Chondrocyte (in vitro differentiated cells): ENCODE measurements at places on chromosomes 4 and X. TPM values are rescaled to one million over a fixed set of nuclear protein-coding genes. Genes with fewer than 3 reads are reported as not detected.
A peak's percentile ranks its signal among the peaks of the same experiment; 100 is the strongest.

Gene MAGEA1
- total RNA-seq, result not detected in 3 replicates

GRCh38 chr4:121217351-121217750 is 53.2 kb upstream of the TNIP3 start:
- no peaks in the 10 kb centered on the region for H3K36me3 ChIP-seq
- peaks cover 3% of the 10 kb centered on the region for H3K27me3 ChIP-seq
- H3K4me1 ChIP-seq, result peaks cover 10% of the 10 kb centered on the region
- H3K4me3 ChIP-seq, result no peak overlapping the region

DNA sequence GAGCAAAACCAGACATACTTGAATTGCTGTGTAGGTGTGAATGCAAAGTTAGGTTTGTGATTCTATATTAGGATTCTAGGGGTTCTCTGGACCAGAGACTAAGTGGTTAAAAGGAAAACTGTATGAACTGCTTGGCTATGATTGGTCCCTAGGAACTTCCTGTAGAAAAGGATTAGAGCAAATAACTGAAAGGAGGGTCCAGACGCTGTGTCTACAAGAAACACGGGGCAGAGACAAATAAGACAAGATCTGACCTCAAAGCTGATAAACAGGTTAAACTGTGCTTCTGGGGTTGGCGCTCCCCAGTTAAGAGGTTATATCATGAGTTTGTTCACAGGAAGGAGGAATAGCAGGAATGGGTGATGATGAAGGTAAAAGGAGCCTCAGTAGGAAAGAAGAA is 183.6 kb downstream of the MGST2 start:
- no peak overlapping the region for H3K27ac ChIP-seq
- H3K4me3 ChIP-seq, result no peak overlapping the region
- no peaks in the 10 kb centered on the region for H3K36me3 ChIP-seq
- no peak for DNase-seq

- H3K27ac ChIP-seq, result no peak overlapping the region
- H3K36me3 ChIP-seq, result no peaks in the 10 kb centered on the region
- H3K4me3 ChIP-seq, result no peak overlapping the region
Observed at GRCh38 chr4:98210281-98210680, 50.9 kb upstream of the RAP1GDS1 start.

DNA sequence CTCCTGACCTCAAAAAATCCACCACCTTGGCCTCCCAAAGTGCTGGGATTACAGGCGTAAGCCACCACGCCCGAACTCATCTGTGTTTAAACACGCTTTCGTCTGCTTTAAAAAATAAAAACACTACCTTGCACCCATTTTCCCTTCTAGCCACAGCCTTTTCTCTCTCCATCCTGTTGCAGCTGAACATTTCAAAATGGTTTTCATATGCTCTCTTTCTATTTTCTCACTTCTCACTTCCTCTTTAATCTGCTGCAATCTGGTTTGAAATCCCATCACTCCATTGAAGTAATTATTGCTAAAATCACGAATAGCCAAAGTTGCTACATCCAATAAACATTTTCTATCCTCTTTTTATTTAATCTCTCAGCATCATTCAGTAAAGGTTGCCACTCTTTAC is 70.0 kb downstream of the DCHS2 start:
- peaks cover 9% of the 10 kb centered on the region for H3K4me1 ChIP-seq
- no peak overlapping the region for H3K4me3 ChIP-seq
- H3K36me3 ChIP-seq, result no peaks in the 10 kb centered on the region

DNA sequence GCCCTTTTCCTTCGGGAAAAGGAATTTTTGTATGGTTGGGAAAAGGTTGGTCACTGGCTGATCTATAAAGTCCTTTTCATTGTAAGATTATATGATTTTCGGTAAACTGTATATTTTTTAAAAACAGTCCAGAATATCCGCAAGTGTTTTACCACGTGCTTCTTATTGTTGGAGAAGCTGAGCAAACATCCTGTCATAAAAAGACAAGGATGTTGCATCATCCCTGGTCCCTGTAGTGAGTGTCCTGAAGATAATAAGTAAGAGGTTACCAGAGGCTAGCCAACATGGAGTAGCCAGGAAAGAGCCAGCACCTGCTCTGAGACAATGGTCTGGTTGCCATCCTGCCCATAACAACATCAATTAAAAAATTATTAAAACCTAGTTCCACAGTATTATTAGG is 5.1 kb downstream of the CXCL9 start:
- H3K36me3 ChIP-seq, result peaks cover 2% of the 10 kb centered on the region
- H3K27me3 ChIP-seq, result peaks cover 23% of the 10 kb centered on the region
- DNase-seq, result no peak
- no peak overlapping the region for H3K27ac ChIP-seq
- H3K4me3 ChIP-seq, result no peak overlapping the region

DNA sequence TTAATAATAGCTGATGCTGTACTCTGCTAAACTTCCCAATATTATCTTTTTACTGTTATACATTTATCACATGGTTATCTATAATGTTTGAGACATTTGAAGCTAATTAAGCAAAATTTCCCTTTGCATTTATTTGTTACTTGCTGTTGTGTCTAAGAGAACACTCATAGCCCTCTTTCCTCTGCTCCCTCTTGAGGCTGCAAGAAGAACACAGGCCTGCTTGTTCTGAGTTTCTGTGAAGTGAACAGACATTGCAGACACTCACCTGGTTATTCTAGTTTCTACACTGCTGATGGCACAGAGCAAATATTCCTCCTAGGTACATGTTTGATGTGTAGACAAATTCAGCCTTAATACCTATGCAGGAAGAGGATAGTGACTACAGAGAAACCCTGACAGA is 367.8 kb downstream of the GASK1B start:
- no peak for DNase-seq
- peaks cover 18% of the 10 kb centered on the region for H3K4me1 ChIP-seq

GRCh38 chr4:86034616-86035015 is 325.2 kb downstream of the MAPK10 start:
- no peak for DNase-seq
- peak overlapping the region; percentile 25 for H3K27ac ChIP-seq
- no peaks in the 10 kb centered on the region for H3K36me3 ChIP-seq
- H3K27me3 ChIP-seq, result no peaks in the 10 kb centered on the region

- H3K27me3 ChIP-seq, result peaks cover 86% of the 10 kb centered on the region
- H3K4me1 ChIP-seq, result no peaks in the 10 kb centered on the region
- H3K36me3 ChIP-seq, result no peaks in the 10 kb centered on the region
- no peak overlapping the region for H3K4me3 ChIP-seq
- no peak overlapping the region for H3K27ac ChIP-seq
- DNase-seq, result no peak
Observed at GRCh38 chr4:41753942-41754341, 5.4 kb upstream of the PHOX2B start.

Gene PNMA6F
- not detected in 3 replicates for total RNA-seq

DNA sequence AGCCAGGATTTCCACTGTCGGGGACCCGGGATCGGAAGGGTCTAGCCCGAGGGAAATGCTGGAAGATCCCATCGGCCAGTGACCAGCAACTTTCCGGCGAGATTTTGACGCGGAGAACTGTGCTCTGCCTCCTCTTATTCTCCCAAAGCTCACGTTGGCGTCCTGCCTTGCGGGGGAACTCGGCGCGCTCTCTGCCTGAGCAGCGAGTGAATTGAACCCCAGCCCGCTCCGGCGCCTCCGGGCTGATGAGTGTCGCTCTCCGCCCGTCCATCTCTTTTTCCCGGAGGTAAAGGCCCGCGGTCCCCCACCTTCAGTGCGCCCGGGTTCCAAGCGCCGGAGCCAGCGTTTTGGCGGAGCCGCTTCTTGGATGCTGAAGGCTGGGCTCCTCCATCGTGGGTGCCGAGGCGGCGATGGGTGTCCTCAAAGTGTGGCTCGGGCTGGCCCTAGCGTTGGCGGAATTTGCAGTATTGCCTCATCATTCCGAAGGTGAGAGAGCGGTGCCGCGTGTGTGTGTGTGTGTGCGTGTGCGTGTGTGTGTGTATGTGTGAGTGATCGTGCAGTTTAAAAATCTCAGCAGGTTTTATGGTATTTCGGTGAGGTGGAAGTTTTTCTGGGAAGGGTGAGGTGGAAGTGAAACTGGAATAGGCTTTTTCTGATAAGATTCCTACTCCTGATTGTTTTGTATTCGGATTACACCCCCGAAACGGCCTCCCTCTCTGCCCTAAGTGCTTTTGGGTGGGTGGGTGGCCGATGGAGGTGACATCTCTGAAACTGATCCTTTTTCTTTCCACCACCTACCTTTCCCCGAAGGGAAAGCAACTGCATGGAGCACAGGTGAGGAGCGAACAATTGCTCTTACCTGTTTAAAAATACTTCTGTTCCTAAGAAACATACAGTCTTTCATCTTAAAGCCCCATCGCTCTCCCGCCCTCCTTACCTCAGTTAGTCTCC is 752 bp downstream of the FRAS1 start:
- H3K4me3 ChIP-seq, result peak overlapping the region; percentile 88
- peak; percentile 90 for DNase-seq
- H3K27me3 ChIP-seq, result peaks cover 4% of the 10 kb centered on the region
- no peaks in the 10 kb centered on the region for H3K36me3 ChIP-seq
- peak overlapping the region; percentile 78 for H3K27ac ChIP-seq

DNA sequence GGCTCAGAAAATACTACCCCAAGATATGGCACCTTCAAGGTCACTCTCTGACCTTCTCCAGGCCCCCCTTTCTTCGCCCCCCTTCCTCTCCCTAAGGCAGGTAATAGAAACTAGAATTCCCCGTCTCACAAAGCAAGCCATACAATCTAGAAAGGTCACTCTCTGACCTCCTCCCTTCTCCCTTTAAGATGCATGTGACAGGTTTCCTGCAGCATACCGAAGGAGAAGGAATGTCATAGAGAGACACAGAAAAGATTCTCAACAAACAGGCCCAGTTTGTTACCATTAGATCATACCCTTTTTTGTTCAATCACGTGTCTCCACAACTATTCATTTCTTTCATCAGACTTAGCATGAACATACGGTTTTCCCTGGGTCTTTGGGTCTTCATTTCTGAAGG is 51.2 kb upstream of the RBMXL3 start:
- no peaks in the 10 kb centered on the region for H3K27me3 ChIP-seq
- peaks cover 25% of the 10 kb centered on the region for H3K36me3 ChIP-seq
- no peak for DNase-seq
- no peaks in the 10 kb centered on the region for H3K4me1 ChIP-seq
- H3K4me3 ChIP-seq, result no peak overlapping the region

DNA sequence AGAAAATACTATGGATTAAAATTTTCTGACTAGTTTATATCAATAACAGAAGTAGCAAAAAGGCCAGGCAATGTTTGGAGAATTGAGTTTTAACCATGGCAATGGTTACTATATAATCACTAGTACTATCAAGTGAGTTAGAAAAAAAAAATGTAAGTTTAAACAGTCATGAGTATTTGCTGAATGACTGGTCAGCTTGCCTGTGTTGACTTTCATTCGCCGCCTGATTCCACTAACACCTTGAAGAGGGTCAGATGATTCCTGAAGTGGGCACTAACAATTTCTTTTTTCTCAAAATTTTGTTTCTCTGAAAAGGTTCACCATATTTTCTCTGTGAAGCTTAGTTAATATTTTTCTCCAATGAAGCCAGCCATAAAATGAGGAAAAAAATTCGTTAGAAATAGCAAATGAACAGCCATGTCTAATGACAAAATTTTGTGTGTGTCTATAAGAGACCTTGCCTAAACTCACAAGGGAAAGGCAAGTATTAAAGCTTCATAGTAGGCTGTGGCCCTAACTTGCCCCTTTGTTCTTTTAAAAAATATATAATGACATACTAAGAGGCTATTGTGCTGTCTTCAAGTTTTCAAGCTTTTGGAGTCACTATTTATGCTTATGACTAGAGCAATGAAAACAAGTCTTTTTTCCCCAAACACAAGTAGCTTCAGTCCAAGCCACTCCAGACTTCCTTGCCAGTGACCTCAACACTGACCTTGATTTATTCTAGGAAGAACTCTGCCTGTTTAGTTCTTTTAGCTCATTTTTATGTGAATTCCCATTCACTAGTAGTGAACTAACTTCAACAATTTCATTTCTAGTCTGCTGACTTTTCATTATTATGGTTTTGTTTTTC is 18.4 kb upstream of the FHDC1 start:
- peaks cover 16% of the 10 kb centered on the region for H3K36me3 ChIP-seq
- peak overlapping the region; percentile 54 for H3K27ac ChIP-seq
- no peak overlapping the region for H3K4me3 ChIP-seq
- no peak for DNase-seq

Gene MAGEA8
- not detected in 3 replicates for total RNA-seq

GRCh38 chrX:129726307-129727111 is 12.3 kb upstream of the XPNPEP2 start:
- no peak overlapping the region for H3K4me3 ChIP-seq
- no peaks in the 10 kb centered on the region for H3K4me1 ChIP-seq
- H3K27ac ChIP-seq, result no peak overlapping the region
- H3K36me3 ChIP-seq, result no peaks in the 10 kb centered on the region
- DNase-seq, result no peak
- peaks cover 25% of the 10 kb centered on the region for H3K27me3 ChIP-seq

Gene F11
- total RNA-seq, result not detected in 3 replicates

DNA sequence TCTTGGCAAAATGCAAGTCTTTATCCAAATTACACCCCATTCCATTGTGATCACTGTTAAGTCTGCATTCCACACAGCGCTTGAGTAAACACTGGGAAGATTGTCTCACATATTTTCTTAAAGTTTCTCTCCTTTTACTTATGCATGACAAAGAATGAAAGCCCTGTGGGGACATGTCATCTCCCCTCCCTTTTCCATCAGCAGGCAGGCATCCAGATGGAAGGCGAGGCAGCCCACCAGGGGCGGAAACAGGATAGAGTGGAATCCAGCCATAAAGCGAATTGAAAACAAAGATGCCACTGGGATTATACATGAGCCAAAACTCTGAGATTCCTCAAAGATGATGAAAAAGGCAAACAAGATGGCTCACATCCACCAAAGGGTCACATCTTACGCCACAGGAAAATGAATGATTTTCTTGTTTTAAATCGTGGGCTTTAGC is 78.2 kb downstream of the AFAP1 start:
- H3K27ac ChIP-seq, result peak overlapping the region; percentile 98
- no peaks in the 10 kb centered on the region for H3K27me3 ChIP-seq
- no peak for DNase-seq
- H3K4me3 ChIP-seq, result peak overlapping the region; percentile 26
- peaks cover 84% of the 10 kb centered on the region for H3K4me1 ChIP-seq

Gene TMPRSS11F
- not detected in 3 replicates for total RNA-seq

- H3K36me3 ChIP-seq, result no peaks in the 10 kb centered on the region
- H3K4me1 ChIP-seq, result peaks cover 6% of the 10 kb centered on the region
- no peak overlapping the region for H3K4me3 ChIP-seq
- no peak for DNase-seq
- H3K27me3 ChIP-seq, result peaks cover 5% of the 10 kb centered on the region
Observed at GRCh38 chr4:41590591-41590990, 52.6 kb downstream of the LIMCH1 start.

GRCh38 chrX:19785647-19786046 is 101.8 kb downstream of the SH3KBP1 start:
- no peak overlapping the region for H3K27ac ChIP-seq
- no peak for DNase-seq
- H3K36me3 ChIP-seq, result no peaks in the 10 kb centered on the region
- H3K27me3 ChIP-seq, result no peaks in the 10 kb centered on the region
- no peak overlapping the region for H3K4me3 ChIP-seq

Gene MAGEB1
- not detected in 3 replicates for total RNA-seq

Gene SMS
- 73.0 to 131 TPM (median 129 TPM) in 3 replicates for total RNA-seq

GRCh38 chr4:85591406-85592098 is 116.6 kb downstream of the ARHGAP24 start:
- no peaks in the 10 kb centered on the region for H3K36me3 ChIP-seq
- no peaks in the 10 kb centered on the region for H3K4me1 ChIP-seq
- no peak overlapping the region for H3K4me3 ChIP-seq
- DNase-seq, result no peak
- H3K27ac ChIP-seq, result no peak overlapping the region

GRCh38 chr4:1249731-1250526 is 999 bp upstream of the CTBP1 start:
- no peaks in the 10 kb centered on the region for H3K27me3 ChIP-seq
- H3K4me3 ChIP-seq, result peak overlapping the region; percentile 66
- peak overlapping the region; percentile 79 for H3K27ac ChIP-seq
- peaks cover 22% of the 10 kb centered on the region for H3K36me3 ChIP-seq
